Adrenal gland (tissue), 19 donors: ENCODE measurements at places on chromosomes 5 and 9. TPM values are rescaled to one million over a fixed set of nuclear protein-coding genes. Genes with fewer than 3 reads are reported as not detected.

DNA sequence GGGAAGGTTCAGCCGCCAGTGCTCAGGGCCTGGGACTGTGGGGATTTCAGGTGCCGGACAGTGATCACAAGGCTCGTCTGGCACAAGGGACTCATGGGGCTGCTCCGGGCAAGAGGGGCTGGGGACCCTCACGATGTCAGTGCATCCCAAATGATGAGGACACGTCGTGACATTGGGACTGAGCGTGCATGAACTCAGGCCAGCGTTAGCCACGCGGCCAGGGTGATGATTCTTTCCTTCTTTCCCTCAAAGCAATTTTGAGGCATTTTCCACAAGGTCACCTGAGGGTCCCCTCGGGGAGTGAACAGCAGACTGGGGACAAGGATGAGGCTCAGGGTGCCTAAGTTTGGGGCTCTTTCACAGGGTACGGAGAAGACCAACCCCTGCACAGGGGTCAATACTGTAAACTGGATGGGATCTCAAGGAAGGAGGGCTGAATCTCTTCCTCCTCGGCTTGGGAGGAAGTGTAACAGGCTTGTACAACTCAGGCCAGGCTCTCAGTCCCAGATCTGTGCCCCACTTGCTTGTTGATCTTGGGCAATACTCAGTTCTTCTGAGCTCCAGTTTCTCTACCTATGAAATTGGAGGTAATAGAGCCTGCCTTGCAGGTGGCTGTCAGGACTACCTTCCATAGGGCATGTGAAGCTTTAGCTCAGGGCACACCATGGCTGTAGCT, 78.5 kb downstream of the PRRT1B start:
- no peak overlapping the region for H3K27ac ChIP-seq
- no peaks in the 10 kb centered on the region for H3K36me3 ChIP-seq
- DNase-seq = no peak
- H3K4me3 ChIP-seq = no peak overlapping the region
- H3K27me3 ChIP-seq = no peaks in the 10 kb centered on the region

GRCh38 chr5:123428521-123429220, 5.5 kb upstream of the CEP120 start:
- DNase-seq = no peak
- H3K27ac ChIP-seq = no peak overlapping the region
- H3K27me3 ChIP-seq = no peaks in the 10 kb centered on the region
- no peaks in the 10 kb centered on the region for H3K36me3 ChIP-seq

DNA sequence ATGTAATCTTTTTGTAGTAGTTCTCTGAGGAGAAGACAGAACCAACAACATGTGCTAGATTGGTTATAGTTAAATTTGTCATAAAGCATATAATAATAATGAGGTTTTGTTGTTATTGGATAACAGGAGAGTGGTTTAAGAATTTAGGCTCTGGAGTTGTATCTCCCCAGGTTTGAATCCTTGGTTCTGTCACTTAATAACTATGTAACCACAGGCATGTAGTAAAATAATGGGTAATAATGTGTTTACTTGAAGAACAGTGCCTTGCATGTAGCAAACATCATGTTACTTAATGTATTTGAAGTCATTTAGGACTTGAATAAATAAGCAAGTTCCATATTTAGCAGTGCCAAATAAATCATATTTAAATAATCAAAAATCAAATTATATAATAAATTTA, 55.8 kb downstream of the NSD1 start:
- H3K36me3 ChIP-seq = no peaks in the 10 kb centered on the region
- peaks cover 23% of the 10 kb centered on the region for H3K4me1 ChIP-seq
- H3K4me3 ChIP-seq = no peak overlapping the region
- H3K27me3 ChIP-seq = no peaks in the 10 kb centered on the region
- DNase-seq = no peak

- no peak for DNase-seq
- peaks cover 31% of the 10 kb centered on the region for H3K4me1 ChIP-seq
- no peak overlapping the region for H3K27ac ChIP-seq
- no peak overlapping the region for H3K4me3 ChIP-seq
Observed at GRCh38 chr5:102668220-102668932, 86.7 kb upstream of the PAM start.

PHYHD1 gene
- 86.6 TPM for polyA plus RNA-seq

BOD1 gene
- polyA plus RNA-seq = 98.6 TPM
